ENCODE measurements at places on chromosomes 7 and 10.

GRCh38 chr7:199483-200249, 7.3 kb downstream of the FAM20C start:
- no peak for DNase-seq

- no peak for DNase-seq
Measured at GRCh38 chr10:78755063-78755701, 313.6 kb upstream of the ZMIZ1 start.

GRCh38 chr7:70676243-70676642, 455.7 kb upstream of the GALNT17 start:
- no peak for DNase-seq

DNA sequence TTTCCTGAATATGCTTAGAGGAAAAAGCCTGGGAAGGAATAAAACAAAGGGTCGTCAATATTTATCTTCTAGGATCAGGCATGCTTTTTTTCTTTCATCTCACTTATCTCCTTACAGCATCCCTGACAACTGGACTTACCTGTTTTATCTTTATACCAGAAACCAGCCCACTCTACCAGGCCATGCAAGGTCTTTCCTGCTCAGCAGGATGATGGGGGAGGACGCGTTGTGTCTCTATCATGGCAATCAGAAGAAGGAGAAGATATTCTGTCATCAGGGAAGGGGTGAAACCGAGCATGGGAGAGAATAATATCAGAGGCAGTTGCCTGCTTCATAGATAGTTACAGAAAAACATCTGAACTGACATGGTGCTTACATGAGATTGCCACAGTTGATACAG, 445.6 kb downstream of the DPP6 start:
- DNase-seq = no peak

- DNase-seq = no peak
Measured at GRCh38 chr10:122701652-122702051, 2.0 kb upstream of the C10orf120 start.

GRCh38 chr7:88391247-88391646, 84.6 kb upstream of the STEAP4 start:
- no peak for DNase-seq

GRCh38 chr7:147980826-147981813, 609.4 kb upstream of the C7orf33 start:
- no peak for DNase-seq

DNA sequence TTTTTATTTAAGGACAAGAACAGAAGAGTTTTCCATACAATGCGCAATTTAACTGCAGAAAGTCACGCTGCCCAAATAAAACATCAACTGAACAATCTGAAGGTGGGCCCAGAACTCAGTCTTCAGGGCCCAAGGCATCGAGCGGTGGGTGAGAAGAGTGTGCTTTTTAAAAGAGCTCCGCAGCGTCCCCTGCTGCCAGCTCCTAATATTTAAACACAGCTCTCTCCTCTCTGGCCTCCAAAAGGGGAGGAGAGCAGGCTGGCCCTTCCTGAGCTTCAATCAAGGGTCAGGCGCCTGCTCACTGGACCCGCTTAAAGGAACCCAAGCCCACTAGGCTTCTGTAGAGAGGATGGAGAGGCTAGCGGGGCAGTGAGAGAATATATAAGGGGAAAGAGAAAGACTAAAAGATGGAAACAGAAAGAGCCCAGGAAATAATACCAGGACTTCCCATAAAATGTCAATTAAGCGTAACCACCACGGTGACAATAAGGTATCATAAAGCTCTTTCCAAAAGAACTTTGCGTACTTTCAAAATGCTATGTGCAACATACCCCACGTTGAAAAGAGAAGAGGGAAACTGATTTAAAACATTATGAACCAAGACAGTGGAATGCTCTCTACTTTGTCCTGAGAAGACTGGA, 2.8 kb downstream of the FAM53B start:
- peak; percentile 77 for DNase-seq

GRCh38 chr10:78339251-78339650, 305.6 kb downstream of the RPS24 start:
- DNase-seq = no peak

- peak; percentile 89 for DNase-seq
Measured at GRCh38 chr7:135175931-135176330, 5.4 kb upstream of the CYREN start.

DNA sequence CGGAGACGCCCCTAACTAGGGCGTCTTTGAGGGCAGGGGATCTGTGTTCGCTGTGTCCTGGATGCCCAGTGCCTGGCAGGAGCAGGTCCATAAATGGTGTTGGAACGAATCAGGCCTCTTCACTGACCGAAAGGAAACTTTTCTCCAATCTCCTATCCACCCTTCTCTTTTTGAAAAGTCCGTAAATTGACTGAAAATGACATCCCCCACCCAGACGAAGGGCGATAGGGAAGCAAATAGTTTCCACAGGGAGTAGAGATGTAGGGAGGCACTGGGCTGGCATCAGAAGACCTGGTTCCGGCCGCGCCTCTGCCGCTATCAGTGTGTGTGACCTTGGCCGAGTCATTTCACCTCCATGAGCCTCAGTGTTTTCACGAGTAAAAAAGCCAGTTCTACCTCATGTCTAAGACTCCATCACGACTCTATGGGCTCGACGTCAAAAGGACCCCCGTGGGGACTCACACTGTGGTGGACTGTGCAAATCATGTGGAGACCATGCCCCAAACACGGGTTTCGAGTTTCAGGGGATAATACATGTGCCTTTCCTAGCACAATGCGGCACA, 497 bp upstream of the RAB11FIP2 start:
- no peak for DNase-seq

DNA sequence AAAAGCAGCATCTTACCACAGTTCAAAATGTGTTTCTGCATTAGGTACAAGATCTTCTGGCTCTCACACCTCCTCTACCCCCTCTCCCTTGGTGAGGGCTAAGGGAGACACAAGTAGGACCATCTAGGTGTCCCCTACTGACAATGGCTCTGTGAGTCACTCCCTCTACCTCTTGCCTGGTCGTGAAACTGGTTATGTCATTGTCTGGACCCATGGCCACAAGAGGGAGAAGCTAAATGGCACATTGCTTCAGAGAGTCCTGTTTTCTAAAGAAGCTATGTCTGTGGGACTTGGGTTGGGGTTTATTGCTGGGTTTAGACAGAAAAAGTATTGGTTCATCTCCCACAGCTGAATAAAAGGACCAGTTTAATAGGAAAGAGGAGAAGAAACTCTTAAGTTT, 4.0 kb upstream of the PLXNA4 start:
- DNase-seq = peak; percentile 13

DNA sequence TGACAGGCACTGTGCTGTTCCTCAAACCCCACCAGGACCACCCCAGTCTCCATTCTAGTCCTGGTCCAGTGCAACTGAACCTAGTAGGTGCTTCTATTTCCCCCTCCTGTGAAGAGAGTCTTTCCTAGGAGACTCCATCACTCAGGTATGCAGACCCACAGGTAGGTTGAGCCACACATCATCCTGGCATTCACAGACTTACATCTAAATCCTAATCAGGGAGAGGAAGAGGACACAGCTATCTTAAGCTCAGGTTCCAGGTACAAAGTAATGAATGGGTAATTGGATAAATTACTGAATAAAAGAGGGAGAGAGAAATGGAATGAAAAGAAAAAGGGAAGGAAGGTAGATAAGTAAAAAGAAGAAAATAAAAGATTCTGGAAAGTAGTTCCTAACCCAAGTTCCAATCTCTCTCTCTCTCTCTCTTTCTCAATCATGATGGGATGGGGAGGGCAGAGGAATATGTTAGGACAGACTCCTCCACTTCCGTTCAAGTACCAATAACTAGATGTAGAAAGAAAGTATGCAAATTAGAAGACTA, 139.8 kb upstream of the NAMPT start:
- DNase-seq = no peak

GRCh38 chr10:101136708-101137121, 5.6 kb downstream of the TLX1 start:
- DNase-seq = no peak

DNA sequence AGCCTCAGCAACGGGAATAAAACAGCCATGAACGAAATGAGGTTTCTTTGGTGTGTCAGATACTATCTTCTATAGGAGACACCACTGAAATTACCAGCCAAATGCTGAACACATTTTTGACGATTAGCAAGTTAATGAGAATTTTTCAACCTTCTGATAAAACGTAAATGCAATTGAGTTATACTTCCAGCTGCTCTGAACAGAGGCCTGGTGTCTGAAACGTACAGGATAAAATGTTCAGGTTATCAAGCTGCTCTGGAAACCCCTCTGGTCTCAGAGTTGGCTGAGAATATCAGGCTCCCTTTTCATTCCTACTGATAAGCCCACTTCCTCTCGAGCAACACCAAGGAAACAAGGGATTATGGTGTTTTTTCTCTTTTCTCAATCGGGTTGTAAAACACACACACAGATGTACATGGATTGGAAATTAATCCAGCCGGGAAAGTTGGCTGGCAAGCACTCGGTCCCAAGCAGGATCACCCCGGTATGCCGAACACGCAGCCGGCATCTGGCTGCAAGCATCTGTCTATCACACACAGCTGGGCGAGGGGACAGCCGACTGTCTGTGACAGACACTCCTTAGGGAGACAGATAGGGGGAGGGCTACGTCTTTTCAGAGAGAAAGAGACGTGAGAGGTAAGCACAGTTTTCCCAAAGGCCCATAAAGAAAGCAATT, 171.8 kb downstream of the PRKAG2 start:
- no peak for DNase-seq

DNA sequence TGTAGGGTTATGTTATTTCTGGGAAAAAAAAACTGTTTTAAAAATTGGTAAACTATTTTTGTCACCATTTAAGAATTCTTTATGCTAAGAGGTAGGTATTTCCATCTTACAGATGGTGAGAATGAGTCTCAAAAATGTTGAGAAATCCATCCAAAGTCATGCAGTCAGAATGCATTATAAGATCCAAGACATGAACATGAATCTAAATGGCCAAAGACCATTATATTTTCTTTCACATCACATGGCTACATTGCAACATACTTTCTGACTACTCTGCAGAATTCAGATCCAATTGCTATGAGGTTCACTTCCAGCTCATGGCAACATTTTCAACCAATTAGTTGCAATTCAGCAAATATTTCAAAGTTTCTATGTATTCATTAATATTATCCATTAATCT, 181.2 kb downstream of the TWIST1 start:
- no peak for DNase-seq

DNA sequence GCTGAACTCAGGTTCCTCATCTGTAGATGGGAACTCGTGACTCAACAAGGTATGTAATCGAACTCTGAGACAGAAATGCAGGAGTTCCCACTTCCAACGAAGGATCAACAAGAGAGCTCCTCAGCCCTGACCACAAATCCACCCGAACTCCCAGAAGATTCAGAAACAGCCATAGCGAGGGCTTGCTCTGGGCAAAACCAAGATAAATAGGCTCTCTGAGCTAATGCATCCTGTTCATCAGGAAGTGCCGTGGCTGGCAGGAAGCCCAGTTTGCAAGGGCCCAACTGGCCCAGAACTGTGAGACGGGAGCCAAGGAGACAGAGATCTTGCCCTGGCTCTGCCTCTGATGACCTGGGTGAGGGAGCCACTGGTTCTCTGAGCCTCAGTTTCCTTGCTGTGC, 141.7 kb upstream of the PFKP start:
- DNase-seq = no peak

- no peak for DNase-seq
Measured at GRCh38 chr10:43259213-43259991, 7.5 kb downstream of the RASGEF1A start.

DNA sequence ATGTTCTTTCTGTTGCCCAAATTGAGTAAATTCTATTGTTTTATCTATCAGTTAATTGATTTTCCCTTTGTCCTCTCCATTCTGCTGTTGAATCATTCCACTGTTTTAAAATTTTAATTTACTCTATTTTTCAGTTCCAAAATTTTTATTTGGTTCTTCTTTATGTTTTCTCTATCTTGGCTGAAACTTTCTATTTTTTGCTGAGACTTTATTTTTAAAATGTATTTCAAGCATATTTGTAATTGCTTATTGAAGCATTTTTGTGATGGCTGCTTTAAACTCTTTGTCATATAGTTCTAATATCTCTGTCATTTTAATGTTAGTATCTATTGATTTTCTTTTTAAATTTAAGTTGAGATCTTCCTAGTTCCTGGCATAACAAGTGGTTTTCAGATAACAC, 60.5 kb downstream of the OR13A1 start:
- DNase-seq = no peak

- DNase-seq = no peak
Measured at GRCh38 chr7:50431316-50431715, 18.8 kb downstream of the FIGNL1 start.

GRCh38 chr10:21092683-21093524, 195.8 kb upstream of the NEBL start:
- DNase-seq = no peak

DNA sequence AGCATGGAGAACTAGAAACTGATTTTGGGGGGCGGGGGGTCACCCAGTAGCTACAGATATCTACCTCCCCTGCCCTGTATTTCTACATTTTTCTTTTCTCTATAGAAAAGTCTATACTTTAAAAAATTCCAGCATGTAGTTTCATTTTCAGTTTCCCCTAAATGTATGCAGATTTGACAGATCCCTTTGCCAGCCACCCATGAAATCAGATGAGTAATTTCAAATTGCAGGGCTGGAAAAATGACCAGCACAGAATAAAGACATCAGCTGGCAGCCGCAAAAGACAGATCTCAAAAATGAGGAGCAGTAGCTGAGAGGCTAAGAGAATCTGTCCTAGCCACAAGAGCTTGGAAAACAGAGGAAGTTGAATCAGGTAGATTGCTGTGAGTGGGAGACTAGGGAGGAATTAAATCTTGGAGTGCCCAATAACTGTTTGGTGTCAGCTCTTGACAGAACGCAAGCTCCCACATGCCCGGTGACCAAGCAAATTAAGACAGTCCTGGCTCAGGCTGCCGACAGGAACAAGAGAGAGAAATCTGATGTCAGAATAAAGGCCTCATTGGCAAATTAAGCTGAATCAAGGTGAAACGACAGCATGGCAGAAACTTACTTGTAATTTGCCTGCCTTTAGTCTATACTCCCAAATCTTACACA, 24.5 kb downstream of the ADRB1 start:
- DNase-seq = peak; percentile 90

DNA sequence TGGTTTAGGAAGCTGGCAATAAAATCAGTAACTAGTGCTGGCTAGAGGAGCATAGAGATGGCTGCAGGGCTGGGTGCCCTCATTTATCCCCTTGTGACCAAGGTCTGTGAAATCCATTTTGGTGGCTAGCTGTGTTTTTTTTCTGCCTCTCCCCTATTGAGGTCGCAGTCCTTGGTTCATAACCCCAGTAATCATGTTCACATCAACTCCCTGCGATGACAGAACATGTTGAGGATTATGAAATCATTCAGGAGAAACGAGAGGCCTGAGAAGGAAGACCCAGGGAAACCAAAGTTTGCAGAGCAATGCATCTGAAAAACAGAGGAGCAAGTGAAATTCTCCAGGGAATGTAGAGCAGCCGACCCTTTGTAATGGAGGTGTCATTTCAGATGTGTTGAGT, 126.9 kb downstream of the TACC2 start:
- no peak for DNase-seq

- no peak for DNase-seq
Measured at GRCh38 chr7:132394283-132395198, 181.7 kb downstream of the PLXNA4 start.
